ENCODE measurements at places on chromosomes 12 and 14.

DNA sequence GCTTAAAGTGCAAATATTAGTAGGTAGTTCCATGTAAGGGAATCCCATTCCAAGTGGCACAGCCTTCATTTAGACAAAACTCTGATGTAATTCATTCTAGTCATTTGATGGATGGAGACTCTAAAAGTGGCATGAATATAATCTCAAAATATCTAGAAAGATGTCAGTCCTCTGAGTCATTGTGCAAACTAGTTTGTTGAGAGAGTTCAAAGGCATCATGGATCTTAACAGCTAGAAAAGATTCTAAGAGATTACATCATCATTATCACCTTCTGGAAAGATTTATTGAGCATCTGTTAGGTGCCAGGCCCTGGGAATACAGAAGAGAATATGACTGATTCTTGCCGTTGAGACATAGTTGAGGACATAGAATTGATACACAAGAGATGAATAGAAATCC is 30.7 kb downstream of the CRADD start:
- DNase-seq: no peak

- DNase-seq: no peak
Measured at GRCh38 chr12:75488553-75488952, 8.0 kb downstream of the GLIPR1 start.

DNA sequence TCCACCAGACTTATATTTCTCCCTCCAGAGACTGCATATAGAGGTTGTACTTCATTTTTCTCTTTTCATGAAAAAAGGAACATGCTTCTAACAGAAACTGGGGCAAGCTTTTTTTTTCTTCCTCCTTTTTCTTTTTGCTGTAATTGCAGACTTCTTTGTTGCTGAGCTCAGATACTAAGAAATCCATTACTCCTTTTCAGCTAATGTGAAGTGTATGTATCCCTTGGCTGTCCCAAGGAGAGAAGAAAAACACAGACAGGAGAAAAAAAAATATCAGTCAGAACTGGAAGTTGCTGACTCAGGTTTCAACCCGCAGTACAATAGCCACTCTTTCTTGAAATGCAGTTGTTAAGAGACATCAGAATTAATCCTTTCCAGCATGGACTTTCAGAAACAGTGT is 1248.4 kb downstream of the LRFN5 start:
- DNase-seq: no peak

GRCh38 chr12:1373901-1374735 is 220.3 kb downstream of the FBXL14 start:
- no peak for DNase-seq

DNA sequence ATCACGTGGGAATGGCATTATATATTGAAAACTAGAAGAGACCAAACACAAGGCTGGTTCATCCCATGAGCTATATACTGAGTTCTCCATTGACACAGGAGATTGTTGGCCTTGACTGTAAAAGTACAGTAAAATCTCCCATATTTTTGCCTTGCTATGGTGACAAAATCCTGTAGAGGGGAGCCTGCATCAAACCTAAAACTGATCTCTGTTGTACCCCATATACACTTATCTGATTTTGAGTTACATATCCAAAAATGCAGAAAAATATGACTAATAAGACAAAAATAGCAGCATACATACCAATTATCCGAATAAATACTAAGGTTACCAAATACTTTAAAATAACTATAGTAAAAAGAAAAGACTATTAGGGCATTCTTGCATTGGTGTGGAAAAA is 60.4 kb downstream of the TMTC3 start:
- no peak for DNase-seq

GRCh38 chr14:94767321-94767878 is 2.5 kb downstream of the GSC start:
- DNase-seq: peak; percentile 27

DNA sequence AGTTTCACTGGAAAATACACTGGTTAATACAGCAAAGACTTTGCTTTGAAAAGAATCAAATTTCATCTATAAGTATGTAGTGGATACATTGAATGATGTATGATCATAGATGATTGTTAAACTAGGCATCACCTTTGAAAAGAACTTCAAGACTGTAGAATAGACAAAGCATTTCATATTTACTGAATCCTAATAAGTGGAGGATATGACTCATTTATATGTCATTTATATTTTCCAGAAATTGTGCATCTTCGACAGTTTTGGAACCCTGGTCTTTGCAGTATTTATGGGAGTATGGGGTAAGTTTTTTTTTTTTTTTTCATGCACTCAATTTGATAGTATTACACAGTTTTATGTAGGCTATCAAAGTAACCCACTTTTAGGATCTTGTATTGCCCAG is 161.9 kb downstream of the ANO6 start:
- DNase-seq: no peak

DNA sequence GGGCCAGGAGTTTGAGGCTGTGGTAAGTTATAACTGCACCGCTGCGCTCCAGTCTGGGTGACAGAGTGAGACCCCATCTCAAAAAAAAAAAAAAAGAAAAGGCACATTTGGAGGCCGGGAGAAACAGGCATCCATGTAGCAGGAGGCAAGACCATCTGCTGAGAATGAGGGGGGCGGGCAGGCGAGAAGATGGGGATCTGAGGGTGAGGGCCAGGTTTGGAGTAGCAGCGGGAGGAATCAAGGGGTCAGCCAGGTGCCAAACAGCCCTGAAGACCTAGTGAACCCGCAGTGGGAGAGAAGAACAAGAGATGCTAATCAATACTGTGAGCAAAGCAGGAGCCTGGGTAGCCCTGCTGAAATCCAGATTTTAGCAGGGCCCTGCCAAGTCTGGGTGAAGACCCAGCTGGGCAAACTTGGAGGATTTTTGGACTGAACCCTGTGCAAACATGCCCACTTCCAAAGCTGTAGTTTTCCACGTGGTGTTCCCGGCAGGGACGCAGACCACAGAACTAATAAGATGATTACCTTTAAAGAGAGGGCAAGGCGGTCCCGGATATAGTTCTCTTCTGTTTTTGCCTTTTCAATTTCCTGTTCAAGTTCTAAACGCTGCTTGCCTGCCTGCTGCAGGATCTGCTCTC is 61.0 kb downstream of the NIN start:
- DNase-seq: no peak

- DNase-seq: no peak
Measured at GRCh38 chr12:68913682-68914081, 19.3 kb downstream of the CPM start.

DNA sequence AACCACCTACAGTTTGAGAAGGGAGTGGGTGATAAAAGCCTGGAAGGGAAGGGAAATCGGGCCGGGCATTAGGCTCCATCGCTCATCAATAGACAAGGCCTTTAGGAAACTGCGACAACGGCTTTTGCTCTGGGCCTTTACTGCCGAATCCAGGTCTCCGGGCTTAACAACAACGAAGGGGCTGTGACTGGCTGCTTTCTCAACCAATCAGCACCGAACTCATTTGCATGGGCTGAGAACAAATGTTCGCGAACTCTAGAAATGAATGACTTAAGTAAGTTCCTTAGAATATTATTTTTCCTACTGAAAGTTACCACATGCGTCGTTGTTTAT is 261 bp upstream of the RNU7-1 start:
- DNase-seq: peak; percentile 71

DNA sequence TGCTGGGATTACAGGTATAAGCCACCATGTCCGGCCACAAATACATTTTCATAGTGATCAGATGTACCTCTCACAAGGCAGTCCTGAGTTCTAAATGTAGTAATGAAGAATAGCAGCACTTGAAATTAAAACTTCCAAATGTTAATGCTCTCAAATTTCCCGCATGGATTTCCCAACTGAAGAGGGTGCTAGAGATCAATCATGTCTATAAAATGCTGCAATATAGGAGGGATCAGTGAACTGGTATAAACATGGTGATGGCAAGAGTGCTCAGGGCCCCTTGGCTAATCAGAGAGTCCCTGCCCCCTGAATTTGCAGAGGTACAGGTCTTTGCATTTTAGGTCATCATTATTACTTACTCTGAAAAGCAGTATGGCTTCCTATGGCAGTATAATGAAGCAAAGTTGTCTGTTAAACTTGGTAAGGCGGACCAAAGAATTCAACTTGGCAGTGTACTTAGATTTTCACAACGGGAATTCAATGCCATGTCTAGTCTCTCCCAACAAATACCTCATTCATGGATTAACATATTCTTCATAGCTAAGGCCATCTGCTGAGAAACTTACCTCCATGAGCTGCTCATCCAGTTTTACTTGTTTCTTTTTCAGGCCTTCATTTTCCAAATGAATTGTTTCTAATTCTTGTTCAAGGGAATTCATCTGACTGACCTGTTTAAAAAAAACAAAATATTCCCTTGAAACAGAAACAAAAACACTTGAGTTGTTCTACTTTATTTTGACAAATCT is 67.0 kb upstream of the SAV1 start:
- DNase-seq: no peak

DNA sequence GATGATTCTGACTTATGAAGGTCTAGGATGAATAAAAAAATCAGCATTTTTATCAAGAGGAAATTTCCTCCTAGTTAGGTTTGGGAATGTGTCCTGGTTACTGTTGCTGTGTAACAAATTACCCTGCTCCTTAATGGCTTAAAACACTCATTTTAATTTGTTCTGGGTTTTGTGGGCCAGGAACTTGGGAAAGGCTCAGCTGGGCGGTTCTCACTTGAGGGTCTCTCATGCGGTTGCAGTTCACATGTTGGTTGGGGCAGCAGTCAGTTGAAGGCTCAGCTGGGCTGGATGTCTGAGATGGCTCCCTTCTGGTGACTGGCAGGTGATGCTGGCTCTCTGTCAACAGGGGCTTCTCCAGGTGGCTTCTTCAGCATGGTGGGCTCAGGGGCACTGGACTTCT is 214.6 kb downstream of the RBM19 start:
- no peak for DNase-seq

DNA sequence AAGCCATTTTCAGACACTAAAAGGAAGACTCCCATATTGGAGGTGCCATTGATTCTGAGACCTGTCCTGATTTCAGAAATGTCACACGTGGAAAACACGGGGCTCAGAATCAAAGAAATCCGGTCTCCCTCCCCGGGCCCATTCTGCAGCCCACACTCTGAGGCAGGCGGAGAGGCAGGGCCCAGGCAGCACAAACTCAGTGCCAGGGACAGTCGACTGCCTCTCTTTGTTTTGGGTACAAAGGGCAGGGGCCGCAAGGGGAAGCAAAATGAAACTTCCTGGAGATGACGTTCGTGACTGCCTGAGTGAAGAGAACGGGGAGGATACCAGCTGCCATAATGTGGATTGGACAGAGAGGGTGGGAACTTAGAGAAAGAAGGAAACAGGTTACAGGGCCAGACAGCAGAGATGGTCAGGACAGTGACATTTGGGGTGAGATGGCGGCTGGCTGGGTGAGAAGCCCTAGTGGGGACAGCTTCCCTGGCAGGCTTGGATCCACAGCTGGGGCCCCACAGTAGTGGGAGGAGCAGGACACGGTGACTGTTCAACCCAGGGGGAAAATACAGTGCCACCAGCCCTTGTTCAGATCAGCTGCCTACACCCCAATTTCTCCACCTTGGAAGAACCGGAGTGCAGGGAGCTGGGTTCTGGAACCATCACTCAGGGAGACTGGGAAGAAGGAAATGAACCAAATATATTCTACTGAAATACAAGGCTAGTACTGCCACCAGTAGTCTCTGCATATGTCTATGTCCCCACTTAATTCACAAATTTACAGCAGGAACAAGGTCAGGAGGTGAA is 8.1 kb downstream of the GAPDH start:
- no peak for DNase-seq

DNA sequence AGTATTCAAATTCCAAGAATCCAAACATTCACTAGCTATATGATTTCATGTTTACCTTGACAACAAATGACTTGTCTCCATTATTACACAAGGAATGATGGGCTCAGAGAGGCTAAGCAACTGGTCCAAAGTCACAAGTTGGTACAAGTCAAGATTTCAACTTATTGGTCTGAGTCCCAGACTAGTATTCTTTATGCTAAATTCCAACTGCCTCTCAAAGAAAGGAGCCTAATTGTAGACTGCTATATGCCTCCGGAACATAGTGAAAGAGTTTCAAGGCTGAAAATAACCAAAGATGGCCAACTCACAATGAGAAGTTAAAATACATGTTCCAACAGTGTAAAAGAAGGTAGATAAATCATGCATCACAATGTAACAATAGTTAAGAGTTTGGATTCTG is 7.5 kb downstream of the BTG1 start:
- no peak for DNase-seq

DNA sequence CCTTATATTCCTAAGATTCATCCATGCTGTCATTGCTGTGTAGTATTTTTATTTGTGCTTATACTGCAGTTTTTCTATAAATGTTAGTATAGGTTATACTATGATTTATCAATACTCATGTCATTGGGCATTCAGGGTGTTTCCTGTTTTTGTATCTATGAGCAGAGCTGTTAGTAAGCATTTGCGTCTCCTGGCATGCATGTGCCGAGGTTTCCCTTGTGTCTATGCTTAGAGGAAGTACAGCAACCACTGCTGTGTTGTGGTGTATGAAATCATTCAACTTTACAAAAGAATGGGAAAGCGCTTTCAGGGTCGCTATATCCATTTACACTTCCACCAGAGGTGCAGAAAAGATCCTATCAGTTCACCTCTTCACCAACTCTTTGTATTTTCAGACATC is 122.7 kb downstream of the RGS6 start:
- no peak for DNase-seq

GRCh38 chr12:112523856-112524255 is 105.1 kb downstream of the PTPN11 start:
- no peak for DNase-seq

DNA sequence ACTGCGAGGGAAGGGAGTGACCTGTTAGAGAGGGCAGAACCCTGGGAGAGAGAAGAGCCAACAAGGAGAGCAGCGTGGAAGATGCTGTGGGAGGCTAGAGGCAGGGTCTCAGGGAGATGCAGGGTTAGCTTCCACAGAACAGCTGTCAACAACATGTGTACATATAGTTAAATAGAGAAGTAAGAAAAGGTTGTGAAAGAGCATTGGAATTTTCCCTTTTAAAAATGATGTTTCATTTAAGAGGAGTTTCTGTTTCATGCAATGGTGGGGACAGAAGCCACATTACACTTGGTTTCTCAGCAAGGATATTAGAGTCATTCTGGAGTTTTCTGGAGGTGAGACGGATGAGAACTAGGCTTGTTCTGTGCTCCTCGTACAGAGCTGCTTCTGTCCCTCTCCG is 23.8 kb upstream of the TBC1D30 start:
- no peak for DNase-seq

GRCh38 chr12:71935594-71935993 is 3.1 kb upstream of the TPH2 start:
- DNase-seq: no peak
